GM23338 (cell line): ENCODE measurements at places on chromosomes 1 and 21.

DNA sequence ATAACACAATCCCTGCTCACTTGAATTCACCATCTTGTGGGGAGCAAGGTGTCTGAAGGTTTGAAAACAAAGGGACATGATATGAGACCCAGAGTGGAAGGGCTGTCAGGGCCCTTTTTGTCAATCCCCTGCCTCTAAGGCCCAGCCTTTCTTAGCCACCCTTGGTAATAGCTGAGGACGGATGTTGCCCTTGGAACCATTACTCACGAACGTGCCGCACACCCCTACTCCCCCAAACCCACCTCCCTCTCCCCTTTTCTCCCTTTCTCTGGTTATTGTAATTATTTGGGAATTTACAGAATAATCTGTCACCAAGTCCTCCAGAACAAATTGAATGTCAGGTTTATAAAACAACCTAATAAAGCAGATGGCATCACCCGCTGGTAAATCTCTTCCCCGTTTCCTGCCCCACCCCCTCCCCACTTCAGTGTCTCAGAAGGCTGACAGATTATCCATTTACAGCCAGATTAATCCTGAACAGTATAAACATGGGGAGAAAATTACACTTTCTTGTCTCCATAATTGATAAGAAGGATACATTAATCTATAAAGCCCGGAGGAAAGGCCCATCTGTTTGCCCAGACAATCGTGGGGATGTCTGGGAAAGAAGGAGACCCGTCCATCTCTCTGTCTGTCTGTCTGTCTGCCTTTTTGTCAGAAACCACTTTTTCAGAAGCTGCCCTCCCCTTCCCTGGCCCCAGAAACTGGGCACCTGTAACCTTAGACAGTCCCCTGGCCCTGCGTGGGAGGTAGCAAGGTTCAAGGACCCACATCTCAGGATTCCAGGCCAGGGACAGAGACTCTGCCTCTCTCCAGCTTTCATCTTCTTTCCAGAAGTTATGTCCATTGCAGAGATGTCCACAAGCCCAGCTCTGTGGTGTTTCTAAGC lies 60.6 kb upstream of the CD34 start:
- no peaks in the 10 kb centered on the region for H3K4me1 ChIP-seq
- no peak for DNase-seq
- no peak overlapping the region for H3K4me3 ChIP-seq
- H3K27me3 ChIP-seq: no peaks in the 10 kb centered on the region
- H3K27ac ChIP-seq: no peak overlapping the region
- no peaks in the 10 kb centered on the region for H3K36me3 ChIP-seq

DNA sequence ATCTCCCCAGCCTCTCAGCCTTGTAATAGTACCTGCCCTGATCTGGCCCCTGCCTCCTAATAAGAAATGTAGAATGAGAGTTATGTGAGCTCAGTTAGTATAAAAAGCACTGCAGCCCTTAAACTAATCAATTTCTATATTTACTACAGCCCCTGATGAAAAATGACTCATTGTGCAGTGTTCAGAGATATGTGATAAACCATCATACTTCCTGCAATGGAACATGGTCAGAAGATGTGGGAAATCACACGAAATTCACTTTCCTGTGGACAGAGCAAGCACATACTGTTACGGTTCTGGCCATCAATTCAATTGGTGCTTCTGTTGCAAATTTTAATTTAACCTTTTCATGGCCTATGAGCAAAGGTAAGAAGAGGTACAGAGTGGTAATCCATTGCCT lies 176.8 kb upstream of the PDE4B start:
- no peaks in the 10 kb centered on the region for H3K36me3 ChIP-seq
- H3K27me3 ChIP-seq: no peaks in the 10 kb centered on the region
- no peak overlapping the region for H3K27ac ChIP-seq
- no peaks in the 10 kb centered on the region for H3K4me1 ChIP-seq

DNA sequence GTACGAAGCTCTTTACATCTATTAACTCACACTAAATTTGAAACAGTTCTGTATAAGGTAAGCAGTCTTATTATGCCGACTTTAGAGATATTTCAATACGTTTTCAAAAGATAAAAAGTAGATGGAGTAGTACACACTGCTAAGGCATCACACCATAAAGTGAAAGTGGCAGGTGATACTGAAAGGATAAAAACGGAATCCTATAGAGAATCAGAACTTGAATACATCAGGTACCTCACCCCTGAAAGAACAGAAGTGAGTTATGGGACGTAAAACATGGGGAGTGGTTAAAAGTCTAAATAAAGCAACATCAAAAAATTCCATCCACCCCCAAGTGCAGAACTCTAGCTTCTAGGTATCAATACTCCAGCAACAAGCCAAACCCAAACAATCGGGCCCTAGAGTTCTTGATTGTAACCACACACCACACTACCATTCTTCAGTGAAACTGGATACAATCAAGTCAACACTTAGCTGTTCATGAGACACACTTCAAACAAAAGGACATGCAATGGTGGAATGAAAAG lies 142.6 kb downstream of the SMYD3 start:
- DNase-seq: no peak
- H3K4me3 ChIP-seq: no peak overlapping the region
- H3K27ac ChIP-seq: no peak overlapping the region
- no peaks in the 10 kb centered on the region for H3K4me1 ChIP-seq
- H3K36me3 ChIP-seq: no peaks in the 10 kb centered on the region
- no peaks in the 10 kb centered on the region for H3K27me3 ChIP-seq

DNA sequence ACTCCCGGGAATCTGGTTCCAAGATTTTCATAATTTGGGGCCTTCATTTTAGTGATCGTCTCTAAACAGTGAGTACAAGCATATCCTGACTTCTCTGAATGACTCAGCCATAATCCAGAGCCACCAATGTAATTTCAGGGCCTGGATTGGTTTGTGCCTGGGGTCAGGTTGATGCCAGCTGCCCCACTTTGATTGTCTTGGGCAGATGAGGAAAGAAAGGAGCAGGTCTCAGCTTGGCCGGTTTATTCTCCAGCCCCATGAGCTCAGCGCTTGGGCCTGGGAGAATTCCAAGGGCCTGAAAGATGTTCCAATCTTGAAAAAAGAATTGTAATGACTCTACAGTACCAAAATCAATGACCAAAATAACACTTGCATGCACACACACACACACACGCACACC lies 71.2 kb upstream of the ECE1 start:
- H3K4me3 ChIP-seq: no peak overlapping the region
- DNase-seq: no peak
- H3K36me3 ChIP-seq: no peaks in the 10 kb centered on the region
- H3K4me1 ChIP-seq: no peaks in the 10 kb centered on the region
- H3K27ac ChIP-seq: no peak overlapping the region
- no peaks in the 10 kb centered on the region for H3K27me3 ChIP-seq
